ENCODE measurements at places on chromosomes 12 and 14. TPM values are rescaled to one million over a fixed set of nuclear protein-coding genes. Genes with fewer than 3 reads are reported as not detected.

DNA sequence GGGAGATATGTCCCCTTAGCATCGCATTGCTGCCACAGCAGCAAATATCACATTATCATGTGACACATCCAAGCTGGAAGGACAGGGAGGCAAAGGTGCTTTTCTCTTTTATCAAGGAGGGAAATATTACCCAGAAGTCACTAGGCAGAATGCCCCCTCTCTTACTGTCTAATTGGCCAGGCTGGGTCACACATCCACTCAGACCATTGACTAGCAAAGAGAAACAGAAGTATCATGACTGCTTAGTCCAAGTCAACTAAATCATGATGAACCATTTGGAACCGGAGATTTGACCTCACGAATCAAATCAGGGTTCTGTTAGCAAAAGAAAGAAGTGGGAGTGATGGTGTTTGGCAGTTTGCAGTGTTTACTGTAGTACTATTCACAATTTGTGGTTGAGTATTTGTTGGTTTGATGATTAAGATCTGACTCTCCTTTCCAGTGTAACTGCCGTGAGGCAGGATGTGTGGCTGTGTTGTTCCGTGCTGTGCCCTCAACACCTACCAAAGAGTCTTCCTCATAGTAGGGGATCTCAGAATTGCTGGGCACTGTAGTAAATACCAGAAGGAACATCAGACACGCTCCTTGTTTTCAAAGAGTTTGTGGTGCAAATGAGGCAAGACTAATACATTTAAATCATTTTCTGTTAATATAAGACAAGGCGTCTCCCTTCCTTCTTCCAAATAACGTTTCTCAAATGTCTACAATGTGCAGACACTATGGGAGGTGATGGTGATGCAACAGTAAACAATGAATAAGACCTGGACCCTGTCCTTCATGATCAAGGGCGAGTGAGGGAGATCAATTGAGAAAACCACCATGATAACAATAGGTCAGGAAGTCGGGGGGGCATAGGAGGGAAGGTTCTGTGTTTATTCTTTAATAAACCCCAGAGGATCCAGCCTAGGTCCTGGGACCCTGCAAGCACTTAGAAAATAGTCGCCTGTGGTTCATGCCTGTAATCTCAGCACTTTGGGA, 194.4 kb upstream of the CRY1 start:
- no peak for DNase-seq

DNA sequence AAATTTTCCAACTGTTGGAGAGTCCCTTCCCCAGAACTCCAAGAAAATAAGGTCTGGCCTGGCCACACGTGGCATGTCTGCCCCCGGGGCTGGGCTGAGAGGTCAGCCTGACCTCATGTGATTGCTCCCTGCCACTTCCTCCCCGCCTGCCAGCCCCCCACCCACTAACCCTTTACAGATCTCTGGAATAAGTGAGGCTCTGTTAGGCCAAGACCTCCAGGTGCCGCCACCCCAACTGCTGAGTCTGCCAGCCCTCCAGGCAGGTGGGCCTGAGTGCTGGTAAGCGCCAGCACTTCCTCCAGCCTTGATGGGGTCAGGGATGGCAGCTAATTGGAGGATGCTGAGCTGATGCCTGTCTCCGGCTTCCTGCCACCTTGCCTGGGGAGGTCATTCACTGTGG, 658.4 kb downstream of the MED13L start:
- no peak for DNase-seq

- DNase-seq = no peak
These were observed 126.4 kb upstream of the TMEM132C start for GRCh38 chr12:128140551-128140950.

DNA sequence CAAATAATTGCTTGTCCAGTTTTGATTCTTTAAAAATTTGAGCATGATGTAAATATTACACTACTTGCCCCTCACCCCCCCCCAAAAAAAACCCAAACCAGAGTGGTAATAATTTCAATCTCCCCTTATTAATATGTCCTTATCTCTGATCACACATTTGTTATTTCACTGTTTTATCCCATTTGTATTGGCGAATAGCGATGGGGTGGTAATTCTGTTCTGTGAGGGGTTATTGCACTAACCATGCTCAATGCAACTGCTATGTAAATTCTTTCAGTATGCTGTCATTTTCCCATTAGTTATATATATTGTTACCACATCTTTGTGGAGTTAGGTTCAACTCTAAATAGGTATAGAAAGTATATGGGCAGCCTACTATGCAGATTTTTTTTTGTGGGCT, 1.1 kb downstream of the RIMKLB start:
- DNase-seq = no peak

- no peak for DNase-seq
These were observed 48.2 kb upstream of the ATP2B1 start for GRCh38 chr12:89756585-89757398.

GRCh38 chr12:114670291-114670980, 13.5 kb downstream of the TBX3 start:
- DNase-seq = no peak

GRCh38 chr12:114547636-114548035, 136.3 kb downstream of the TBX3 start:
- DNase-seq = no peak

DNA sequence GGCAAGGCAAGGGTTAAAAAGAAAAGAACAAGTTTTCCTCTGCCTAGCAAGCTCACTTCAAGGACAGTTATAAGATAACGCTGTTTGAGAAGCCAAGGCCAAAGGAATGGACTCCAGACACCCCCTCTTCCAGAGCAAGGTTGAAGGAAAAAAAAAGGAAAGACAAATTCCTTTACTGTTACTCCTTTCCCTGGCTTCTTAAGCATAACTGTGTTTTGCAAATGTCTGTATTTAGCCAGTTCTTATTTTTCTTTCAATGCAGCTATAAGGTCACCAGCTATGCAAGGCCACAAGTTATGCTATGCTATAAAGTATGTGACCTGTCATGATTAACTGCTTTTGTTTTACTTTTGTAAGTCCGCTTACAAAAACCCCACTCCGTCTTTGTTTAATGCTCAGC, 26.6 kb downstream of the ZNF410 start:
- DNase-seq = no peak

- no peak for DNase-seq
These were observed 15.7 kb upstream of the ESPL1 start for GRCh38 chr12:53252349-53252916.

DNA sequence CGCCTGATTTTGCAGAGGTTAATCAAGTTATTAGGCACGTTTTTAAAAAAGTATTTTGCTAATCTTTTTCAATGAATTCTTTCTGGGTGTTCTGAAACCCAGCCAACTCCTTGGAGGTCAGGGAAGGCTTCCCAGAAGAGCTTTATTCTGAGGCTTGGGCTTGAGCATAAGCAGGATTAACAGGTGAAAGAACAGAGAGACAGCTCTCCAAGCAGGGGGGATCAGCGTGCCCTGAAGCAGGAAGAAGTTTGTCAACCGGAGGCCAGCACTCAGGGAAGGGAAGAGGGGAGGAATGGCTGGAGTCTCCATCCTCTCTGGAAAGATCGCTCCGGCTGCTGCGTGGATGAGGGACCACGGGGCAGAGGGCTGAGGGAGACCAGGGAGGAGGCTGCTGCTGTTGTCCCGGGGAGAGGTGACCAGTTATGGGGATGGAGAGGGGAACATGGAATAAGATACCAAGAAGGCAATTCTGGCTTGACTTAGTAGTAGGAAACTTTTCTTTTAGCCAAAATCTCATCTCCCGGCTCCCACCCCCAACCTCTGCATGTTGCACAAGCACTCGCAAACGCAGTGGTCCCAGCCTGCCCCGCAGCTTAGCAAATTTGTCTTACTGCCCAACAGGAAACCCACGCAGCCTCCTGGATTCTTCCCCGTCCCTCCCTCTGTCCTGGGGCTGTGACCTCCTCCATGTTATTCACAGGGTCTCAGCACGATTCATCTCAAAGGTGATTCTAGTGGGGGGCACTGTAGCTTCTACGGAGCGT, 1.1 kb upstream of the SSH1 start:
- no peak for DNase-seq

- no peak for DNase-seq
These were observed 47.7 kb downstream of the SLC16A7 start for GRCh38 chr12:59643550-59643949.

GRCh38 chr14:63286071-63286470, 32.7 kb downstream of the GPHB5 start:
- no peak for DNase-seq

- no peak for DNase-seq
These were observed 4.8 kb downstream of the CD163 start for GRCh38 chr12:7498809-7499208.

DNA sequence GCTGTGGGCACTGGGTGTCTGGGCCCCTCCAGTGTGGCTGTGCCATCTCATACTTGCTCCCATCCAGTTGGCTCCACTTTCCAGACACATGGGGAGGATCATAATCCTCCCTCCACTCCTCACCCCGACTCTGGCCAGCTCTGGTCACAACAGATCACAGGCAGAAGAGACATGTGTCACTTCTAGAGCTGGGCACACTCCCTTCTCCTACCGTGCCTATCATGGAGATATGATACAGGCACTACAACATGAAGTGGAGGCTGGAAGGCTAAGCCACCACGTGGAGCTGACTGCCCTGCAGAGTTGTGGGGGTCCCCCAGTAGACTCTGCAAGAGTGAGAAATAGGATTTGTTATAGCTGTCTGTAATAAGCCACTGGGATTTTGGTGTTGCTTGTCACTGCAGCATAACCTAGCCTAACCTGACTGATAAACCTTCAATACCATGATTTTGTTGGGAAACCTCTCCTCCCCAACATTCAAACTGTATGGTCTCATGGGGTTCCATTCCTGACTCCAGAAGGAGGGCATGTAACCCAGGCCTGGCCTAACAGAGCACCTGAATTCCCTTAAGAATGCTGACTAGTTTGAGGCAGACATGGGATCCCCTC, 20.0 kb downstream of the NT5DC3 start:
- no peak for DNase-seq

DNA sequence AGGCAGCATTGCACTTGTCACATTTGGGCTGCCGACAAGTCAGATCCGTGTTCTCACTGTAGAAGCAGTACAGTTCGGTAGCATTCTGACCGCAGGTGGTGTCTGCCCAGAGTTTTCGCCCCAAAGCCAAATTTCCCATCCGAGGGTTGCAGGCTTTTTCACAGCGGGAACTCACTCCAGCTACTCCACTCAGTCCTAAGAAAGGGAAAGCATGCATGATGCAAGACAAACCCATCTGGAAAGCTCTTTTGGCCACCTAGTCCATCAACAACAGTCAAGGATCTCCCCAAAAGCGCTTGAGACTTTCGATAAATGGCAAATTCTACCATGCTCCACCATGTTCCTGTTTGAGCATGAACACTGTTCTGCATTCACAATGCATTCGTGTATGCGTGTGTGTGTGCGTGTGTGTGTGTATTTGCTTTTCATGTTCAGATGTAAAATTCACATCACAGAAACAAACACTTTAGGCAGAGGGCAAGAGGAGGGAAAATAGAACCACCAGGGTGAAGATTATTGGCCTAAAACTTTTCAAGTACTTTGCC, 3.2 kb downstream of the NTN4 start:
- DNase-seq = no peak

JAG2 gene
- total RNA-seq = 4.2 TPM

MAGOHB gene
- 56.5 TPM for total RNA-seq

TAS2R42 gene
- not detected for total RNA-seq

All from neural crest cell (in vitro differentiated cells).